Ureter (tissue), 1 donor: ENCODE measurements at places on chromosomes 5 and 9.

GRCh38 chr9:23811633-23812032 is 14.4 kb downstream of the ELAVL2 start:
- DNase-seq, result no peak

GRCh38 chr5:119071561-119071995 is 691 bp downstream of the DMXL1 start:
- no peak for DNase-seq

DNA sequence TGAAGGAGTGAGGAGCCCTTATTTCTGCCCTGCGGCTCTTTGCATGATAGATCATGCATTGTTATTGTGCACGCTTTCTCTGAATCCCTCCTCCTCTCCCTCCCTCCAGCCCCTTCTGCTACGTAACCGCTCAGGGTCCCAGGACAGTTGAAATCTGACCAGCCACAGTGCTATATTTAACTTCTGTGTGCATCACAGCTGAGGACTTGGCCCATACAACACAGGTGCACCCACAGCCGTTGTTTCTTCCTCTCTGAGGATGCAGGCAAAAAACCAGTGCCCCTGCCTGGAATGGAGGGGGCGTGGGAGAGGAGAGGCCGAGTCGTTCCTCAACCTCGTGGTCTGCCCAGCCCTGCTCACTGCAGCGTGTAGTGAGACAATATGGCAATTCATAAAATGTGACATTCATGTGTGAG is 335.6 kb upstream of the CLINT1 start:
- DNase-seq, result no peak

- no peak for DNase-seq
These were observed 4.5 kb upstream of the ICE1 start for GRCh38 chr5:5418006-5418405.
